ENCODE measurements at places on chromosomes 2 and 18. TPM values are rescaled to one million over a fixed set of nuclear protein-coding genes. Genes with fewer than 3 reads are reported as not detected.

- no peaks in the 10 kb centered on the region for H3K27me3 ChIP-seq
- no peak overlapping the region for H3K4me3 ChIP-seq
- DNase-seq, result no peak
- H3K27ac ChIP-seq, result no peak overlapping the region
- H3K36me3 ChIP-seq, result no peaks in the 10 kb centered on the region
- H3K4me1 ChIP-seq, result no peaks in the 10 kb centered on the region
Observed at GRCh38 chr2:229955663-229956062, 33.4 kb downstream of the FBXO36 start.

DNA sequence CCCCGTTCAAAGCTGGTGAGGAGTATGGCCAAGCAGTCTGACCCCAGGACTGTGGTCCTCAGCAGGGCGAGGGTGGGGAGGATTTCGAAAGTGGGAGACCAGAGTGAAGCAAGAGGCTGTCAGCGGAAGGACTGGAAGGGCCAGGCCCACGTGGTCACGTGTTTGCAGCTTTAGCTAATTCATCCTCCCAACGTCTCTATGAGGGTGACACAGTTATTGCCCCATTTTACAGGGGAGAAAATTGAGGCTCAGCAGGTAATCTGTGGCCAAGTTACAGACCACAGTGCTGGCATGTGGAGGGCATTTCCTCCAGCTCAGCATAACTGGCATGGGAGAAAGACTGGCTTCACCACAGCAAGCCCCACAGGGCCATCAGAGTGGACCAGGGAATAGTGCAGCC is 45.4 kb upstream of the LTBP1 start:
- DNase-seq, result no peak
- no peak overlapping the region for H3K27ac ChIP-seq
- H3K4me1 ChIP-seq, result no peaks in the 10 kb centered on the region
- no peaks in the 10 kb centered on the region for H3K36me3 ChIP-seq
- no peak overlapping the region for H3K4me3 ChIP-seq

DNA sequence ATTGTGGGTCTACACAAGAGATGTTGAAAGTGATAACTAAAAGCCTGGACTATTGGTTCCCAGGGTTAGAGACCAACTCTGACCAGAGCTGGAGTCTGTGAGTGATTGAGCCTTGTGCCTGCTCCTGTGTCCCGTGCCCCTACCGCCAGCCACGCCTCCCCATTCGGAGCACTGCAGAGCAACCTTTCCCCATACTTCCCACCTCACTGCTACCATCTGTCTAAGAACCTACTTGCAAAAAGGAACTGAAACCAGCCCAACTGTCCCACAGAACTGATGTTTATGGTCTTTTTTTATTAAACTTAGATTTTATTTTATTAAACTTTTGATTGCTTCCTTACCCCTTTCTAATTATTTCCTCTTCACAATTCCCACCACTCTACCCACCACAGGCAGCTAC is 300.3 kb upstream of the MGAT5 start:
- H3K4me1 ChIP-seq, result no peaks in the 10 kb centered on the region
- H3K27me3 ChIP-seq, result peaks cover 3% of the 10 kb centered on the region
- H3K36me3 ChIP-seq, result no peaks in the 10 kb centered on the region
- H3K27ac ChIP-seq, result no peak overlapping the region
- no peak for DNase-seq

Gene CRYGA
- not detected for polyA plus RNA-seq

DNA sequence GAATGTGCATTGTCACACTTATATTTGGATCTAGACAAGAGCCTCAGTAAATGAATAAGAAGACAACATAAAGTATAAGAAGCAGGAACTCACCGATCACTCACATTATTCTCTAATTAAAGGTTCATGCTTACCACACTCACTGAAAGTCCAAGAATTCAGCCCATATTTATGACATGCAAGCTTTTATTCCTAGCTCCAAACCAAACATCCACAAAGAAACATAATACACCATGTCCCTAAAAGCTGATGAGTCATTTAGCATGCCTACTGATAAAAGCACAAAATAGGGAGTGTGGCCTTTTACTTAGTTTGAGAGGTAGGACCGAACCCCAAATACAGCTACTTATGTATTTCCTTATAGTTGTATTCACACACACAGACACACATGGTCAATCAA is 1094.6 kb upstream of the CDH2 start:
- DNase-seq, result no peak
- no peak overlapping the region for H3K4me3 ChIP-seq
- no peaks in the 10 kb centered on the region for H3K36me3 ChIP-seq
- H3K4me1 ChIP-seq, result no peaks in the 10 kb centered on the region
- H3K27ac ChIP-seq, result no peak overlapping the region
- no peaks in the 10 kb centered on the region for H3K27me3 ChIP-seq

Gene IDH1
- polyA plus RNA-seq, result 3.9 TPM

- H3K27ac ChIP-seq, result no peak overlapping the region
- no peak overlapping the region for H3K4me3 ChIP-seq
- no peak for DNase-seq
- H3K36me3 ChIP-seq, result no peaks in the 10 kb centered on the region
- H3K27me3 ChIP-seq, result no peaks in the 10 kb centered on the region
Observed at GRCh38 chr2:20620271-20620681, 30.6 kb downstream of the HS1BP3 start.

Gene PRSS56
- not detected for polyA plus RNA-seq

DNA sequence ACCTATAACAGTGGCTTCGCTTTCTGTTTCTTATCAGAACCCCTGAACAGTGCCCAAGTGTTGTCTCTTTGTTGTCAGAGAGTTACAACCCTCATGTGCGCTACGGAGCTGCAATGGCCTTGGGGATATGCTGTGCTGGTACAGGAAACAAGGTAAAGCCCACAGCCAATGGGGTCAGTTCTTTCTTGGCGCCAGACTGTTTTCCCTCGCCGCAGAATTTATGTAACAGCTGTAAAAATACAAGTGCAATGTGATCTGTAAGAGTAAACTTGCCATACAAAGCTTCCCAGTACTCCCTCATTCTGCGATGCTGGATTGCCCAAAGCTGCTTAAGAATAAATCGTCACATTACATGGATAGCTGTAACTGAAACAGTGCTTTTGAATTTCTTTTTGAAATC is 13.9 kb upstream of the HTR2B start:
- no peaks in the 10 kb centered on the region for H3K36me3 ChIP-seq
- no peaks in the 10 kb centered on the region for H3K4me1 ChIP-seq
- no peaks in the 10 kb centered on the region for H3K27me3 ChIP-seq
- H3K27ac ChIP-seq, result no peak overlapping the region
- DNase-seq, result no peak
- H3K4me3 ChIP-seq, result no peak overlapping the region

- H3K4me1 ChIP-seq, result no peaks in the 10 kb centered on the region
- H3K27me3 ChIP-seq, result no peaks in the 10 kb centered on the region
- H3K27ac ChIP-seq, result no peak overlapping the region
- no peaks in the 10 kb centered on the region for H3K36me3 ChIP-seq
Observed at GRCh38 chr2:182240862-182241371, 185.9 kb downstream of the PDE1A start.

DNA sequence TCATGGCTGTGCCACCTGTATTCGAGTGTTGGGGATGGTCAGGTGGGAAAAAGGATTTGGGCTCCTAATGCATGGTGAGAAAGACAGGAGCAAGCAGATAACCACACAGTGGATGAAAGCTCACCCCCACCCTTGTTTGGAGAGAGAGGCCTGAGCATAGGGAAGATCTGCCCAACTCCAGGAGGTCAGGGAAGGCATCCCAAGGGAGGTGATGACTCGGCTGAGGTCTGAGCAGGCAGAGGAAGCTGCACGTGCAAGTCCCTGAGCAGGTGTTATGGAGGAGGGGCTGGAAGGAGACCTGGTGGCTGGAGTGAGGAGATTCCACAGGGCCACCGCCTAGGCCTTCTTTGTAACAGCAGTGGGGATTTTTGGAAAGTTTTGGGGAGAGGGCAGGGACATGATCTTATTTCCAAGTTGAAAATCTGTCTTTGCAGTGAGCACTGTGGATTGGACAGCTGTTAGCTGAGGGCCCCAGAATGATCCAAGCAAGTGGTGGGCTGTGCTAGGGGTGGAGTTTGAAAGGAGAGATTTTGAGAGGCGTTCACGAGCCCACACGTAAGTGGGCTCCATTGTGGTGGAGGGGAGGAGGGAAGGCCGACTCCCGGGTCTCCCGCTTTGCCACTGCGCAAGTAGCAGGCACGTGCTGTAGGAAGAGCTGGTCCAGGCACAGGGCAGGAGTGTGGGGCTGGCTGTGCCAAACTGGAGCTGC is 228.5 kb downstream of the GLI2 start:
- no peaks in the 10 kb centered on the region for H3K36me3 ChIP-seq
- no peaks in the 10 kb centered on the region for H3K4me1 ChIP-seq
- no peak overlapping the region for H3K4me3 ChIP-seq
- H3K27ac ChIP-seq, result no peak overlapping the region
- DNase-seq, result no peak

Gene KHK
- 8.8 TPM for polyA plus RNA-seq

Gene OTX1
- polyA plus RNA-seq, result not detected

Gene TEKT4
- polyA plus RNA-seq, result not detected

- no peak for DNase-seq
- no peak overlapping the region for H3K27ac ChIP-seq
- peaks cover 6% of the 10 kb centered on the region for H3K4me1 ChIP-seq
- H3K4me3 ChIP-seq, result no peak overlapping the region
Observed at GRCh38 chr2:240514631-240515030, 43.2 kb downstream of the ANKMY1 start.

Gene FAM237A
- not detected for polyA plus RNA-seq

- H3K4me1 ChIP-seq, result no peaks in the 10 kb centered on the region
- no peaks in the 10 kb centered on the region for H3K27me3 ChIP-seq
- no peak overlapping the region for H3K27ac ChIP-seq
- no peak overlapping the region for H3K4me3 ChIP-seq
Observed at GRCh38 chr2:168560817-168561499, 104.9 kb downstream of the CERS6 start.

GRCh38 chr2:100780203-100781008 is 39.5 kb upstream of the NPAS2 start:
- no peaks in the 10 kb centered on the region for H3K4me1 ChIP-seq
- no peaks in the 10 kb centered on the region for H3K27me3 ChIP-seq
- no peak for DNase-seq
- no peak overlapping the region for H3K27ac ChIP-seq
- no peak overlapping the region for H3K4me3 ChIP-seq
- H3K36me3 ChIP-seq, result no peaks in the 10 kb centered on the region

DNA sequence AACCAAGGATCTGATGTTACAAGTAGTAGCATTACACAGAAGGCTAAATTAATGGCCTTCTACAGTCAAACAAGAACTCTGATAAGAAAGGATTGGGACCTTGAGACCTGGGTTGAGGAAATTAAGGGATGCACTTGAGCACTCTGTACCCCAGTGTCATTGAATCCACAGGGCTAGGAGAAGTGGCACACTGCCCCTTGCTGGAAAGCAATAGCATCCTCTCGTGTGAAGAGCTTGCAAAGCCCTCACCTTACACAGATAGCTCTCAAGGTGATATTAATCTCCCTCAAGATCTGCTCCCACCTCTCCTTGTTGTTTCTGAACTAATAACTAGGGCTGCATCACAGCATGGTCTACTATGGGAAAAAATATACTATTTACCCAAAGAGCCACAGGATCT is 26.5 kb upstream of the CHST9 start:
- H3K4me1 ChIP-seq, result no peaks in the 10 kb centered on the region
- no peak overlapping the region for H3K27ac ChIP-seq
- no peak for DNase-seq
- no peak overlapping the region for H3K4me3 ChIP-seq
- no peaks in the 10 kb centered on the region for H3K36me3 ChIP-seq

DNA sequence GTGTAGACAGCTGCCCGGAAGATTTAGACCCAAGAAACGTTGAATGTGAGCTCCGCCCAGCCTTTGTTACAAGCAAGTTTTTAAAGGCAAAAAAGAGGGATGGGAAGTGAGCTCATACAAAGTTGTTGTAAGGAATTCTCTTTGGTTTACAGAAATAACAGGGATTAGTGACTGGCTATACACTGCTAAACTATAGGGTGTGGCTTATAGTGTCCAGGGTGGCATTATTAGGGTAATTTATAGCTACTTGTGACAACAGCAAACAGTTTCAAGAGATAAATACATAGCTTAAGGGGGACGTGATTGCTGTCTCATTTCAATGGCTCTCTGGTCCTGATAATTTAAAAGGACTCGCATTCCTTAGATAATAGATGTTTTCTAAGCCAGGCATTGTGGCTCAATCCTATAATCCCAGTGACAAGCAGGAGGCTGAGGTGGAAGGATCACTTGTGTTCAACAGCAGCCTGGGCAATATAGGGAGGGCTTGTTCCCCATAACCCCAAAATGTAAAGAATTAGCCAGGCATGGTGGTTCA is 66.5 kb upstream of the TGIF1 start:
- no peak overlapping the region for H3K4me3 ChIP-seq
- H3K4me1 ChIP-seq, result no peaks in the 10 kb centered on the region
- DNase-seq, result no peak
- no peaks in the 10 kb centered on the region for H3K36me3 ChIP-seq
- H3K27ac ChIP-seq, result no peak overlapping the region

Gene C1QL2
- not detected for polyA plus RNA-seq

Gene RAB31
- 0.76 TPM for polyA plus RNA-seq

Gene FZD7
- not detected for polyA plus RNA-seq

GRCh38 chr2:231648579-231649174 is 56.0 kb downstream of the TEX44 start:
- H3K27me3 ChIP-seq, result no peaks in the 10 kb centered on the region
- no peaks in the 10 kb centered on the region for H3K4me1 ChIP-seq
- DNase-seq, result peak; percentile 22
- H3K4me3 ChIP-seq, result no peak overlapping the region
- no peaks in the 10 kb centered on the region for H3K36me3 ChIP-seq

Gene GPR35
- polyA plus RNA-seq, result 1.0 TPM

- no peaks in the 10 kb centered on the region for H3K36me3 ChIP-seq
- peak overlapping the region; percentile 22 for H3K4me3 ChIP-seq
- H3K27ac ChIP-seq, result peak overlapping the region; percentile 34
- H3K4me1 ChIP-seq, result peaks cover 70% of the 10 kb centered on the region
Observed at GRCh38 chr2:46350029-46350689, 53.0 kb downstream of the EPAS1 start.

GRCh38 chr18:13191031-13191430 is 27.5 kb upstream of the LDLRAD4 start:
- H3K36me3 ChIP-seq, result no peaks in the 10 kb centered on the region
- DNase-seq, result no peak
- no peaks in the 10 kb centered on the region for H3K4me1 ChIP-seq
- H3K27ac ChIP-seq, result no peak overlapping the region
- no peak overlapping the region for H3K4me3 ChIP-seq
- no peaks in the 10 kb centered on the region for H3K27me3 ChIP-seq

DNA sequence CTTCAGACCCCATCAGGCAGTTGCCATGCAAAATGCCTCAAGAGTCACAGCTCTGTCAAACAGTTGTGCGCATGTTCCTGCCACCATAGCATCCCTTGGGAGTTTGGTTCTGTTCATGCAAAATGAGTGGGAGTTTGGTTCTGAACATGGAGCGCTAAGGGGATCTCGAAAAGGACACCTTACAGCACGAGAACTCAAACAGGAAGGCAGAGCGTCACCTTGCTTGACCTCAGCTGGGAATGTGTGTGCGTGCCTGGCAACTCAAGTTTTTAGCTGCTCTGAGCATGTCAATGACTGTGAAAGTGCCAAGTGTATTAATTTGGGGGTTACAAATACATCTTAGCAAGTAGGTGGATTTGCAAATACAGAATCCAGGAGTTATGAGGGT is 16.6 kb downstream of the MALL start:
- H3K36me3 ChIP-seq, result no peaks in the 10 kb centered on the region
- no peaks in the 10 kb centered on the region for H3K27me3 ChIP-seq
- no peak for DNase-seq
- no peak overlapping the region for H3K4me3 ChIP-seq
- H3K27ac ChIP-seq, result no peak overlapping the region
- no peaks in the 10 kb centered on the region for H3K4me1 ChIP-seq

Gene CCDC150
- polyA plus RNA-seq, result not detected

Gene TXNL1
- 52.3 TPM for polyA plus RNA-seq

Measured in naive thymus-derived CD4-positive, alpha-beta T cell (primary cell).